Foreskin keratinocyte (primary cell): ENCODE measurements at places on chromosomes 11 and 22.
A peak's percentile ranks its signal among the peaks of the same experiment; 100 is the strongest.

- peak; percentile 44 for DNase-seq
Measured at GRCh38 chr11:8717876-8718753, 35.5 kb downstream of the RPL27A start.

DNA sequence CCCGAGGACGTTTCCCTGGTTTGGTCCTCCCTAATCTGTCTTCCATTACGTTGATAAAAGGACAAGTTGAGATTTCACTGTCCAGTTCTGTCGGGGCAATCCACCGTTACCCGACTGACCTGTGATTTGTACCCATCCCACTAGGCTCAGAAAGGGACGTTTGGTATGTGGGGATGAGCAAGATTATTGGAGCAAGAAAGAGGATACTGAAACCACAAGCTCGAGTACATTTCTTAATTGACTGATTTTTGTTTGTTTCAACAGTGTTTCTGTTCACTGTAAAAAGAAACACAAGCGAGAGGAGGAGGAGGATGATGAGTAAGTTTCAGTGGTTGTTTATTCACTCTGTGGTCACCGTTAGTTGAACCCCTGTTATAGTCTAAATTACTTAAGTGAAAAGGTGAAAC is 969 bp downstream of the CCDC117 start:
- DNase-seq = peak; percentile 13

DNA sequence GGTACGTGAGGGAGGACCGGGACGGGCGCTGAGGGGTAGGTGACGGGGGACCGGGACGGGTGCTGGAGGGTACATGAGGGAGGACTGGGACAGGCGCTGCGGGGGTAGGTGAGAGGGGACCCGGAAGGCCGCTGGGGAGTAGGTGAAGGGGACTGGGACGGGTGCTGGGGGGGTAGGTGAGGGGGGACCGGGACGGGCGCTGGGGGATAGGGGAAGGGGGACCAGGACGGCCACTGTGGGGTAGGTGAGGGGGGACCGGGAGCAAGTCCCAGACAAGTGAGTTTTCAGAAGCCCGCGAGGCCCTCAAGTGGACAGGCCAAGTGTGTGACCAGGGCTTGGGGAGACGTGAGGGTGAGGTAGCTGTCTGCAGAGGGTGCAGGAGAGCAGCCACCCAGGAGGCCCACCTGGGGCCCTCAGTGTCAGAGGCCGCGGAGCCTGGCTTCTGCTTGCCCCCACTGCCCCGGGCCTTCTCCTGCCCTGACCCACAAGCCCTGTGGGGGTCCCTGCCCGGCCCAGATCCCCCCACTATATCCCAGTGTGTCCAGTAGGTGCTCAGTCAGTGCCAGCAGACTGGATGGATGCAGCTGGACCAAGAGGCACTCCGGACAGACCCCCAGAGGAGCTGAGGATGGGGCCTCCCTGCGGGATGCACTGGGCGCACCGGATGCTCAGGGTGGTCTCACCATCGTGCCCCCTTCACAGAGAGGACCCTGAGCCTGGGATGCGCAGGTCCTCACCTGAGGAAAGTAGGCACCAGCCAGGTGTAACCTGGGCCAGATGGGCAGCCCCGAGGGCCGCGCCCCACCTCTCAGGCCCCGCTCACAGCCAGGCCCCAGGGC is 44.2 kb upstream of the TH start:
- no peak for DNase-seq

- no peak for DNase-seq
Measured at GRCh38 chr11:130514316-130514715, 65.9 kb downstream of the ADAMTS15 start.

DNA sequence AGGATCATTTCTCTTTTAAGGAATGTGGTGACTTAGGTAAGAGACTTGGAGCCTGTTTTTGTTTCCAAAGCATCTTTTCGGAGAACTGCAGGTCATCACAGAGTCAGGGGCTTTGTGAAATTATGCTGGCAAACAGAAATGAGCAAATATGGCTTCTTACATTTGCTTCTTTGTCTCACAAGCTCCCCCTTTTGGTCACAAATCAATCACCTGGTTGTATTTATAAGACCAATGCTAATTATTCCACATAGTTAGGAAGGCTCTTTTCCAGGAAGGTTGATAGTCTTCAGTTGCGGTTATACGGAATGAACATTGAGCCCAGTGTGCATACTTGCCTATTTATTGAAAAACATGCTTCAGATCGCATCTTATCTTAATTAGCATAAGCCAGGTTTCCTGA is 34.6 kb upstream of the CEP126 start:
- no peak for DNase-seq

DNA sequence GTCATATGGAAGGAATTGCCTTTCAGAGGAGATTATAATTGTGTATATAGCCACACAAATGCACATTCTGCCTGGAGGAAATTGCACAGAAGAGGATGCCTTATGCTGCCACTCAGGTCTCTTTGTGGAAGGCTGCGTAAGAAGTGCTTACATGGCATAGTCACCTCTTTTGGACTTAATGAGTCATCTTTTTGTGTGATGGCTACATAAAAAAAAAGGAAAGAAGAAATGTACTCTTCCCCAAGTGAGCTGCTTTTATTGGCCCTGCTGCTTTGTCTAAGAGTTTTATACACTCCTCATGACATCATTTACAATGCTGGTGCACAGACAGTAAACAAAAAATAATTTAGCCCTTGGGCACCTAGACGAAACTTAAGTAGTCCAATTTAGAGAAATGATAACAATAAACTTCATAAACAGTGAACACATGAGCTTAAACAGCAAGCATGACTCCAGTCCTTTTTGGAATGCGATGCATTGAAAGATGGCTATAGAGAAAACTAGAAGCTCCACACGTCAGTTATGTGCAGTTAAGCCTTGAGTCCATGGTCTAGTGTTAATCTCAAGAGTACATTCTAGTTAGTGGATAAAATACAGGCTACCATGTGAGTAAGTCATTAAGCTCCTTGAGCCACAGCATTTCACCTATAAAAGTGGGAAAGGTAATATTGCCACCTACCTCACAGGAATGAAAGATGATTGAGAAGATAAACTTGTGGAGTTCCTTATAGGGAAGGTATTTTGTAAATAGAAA is 12.0 kb downstream of the CSTPP1 start:
- DNase-seq = peak; percentile 81

DNA sequence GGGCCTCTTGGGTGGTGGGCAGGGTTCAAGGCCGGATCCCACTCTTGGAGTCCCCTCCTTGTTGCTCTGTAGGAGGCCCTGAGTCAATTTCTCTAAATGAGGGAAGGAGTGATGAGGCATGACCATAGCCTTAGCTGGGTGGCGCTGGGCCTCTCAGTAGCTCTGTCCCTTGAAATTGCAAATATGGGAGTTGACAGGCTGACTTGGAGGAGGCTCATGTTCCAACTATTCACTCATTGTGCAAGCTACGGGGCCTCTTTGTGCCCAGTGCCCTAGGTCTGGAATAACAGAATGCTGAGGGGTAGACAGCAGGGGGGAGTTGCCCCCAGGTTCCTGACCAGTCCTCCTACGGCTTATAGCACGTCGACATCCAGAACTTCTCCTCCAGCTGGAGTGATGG is 8.0 kb downstream of the SELENOM start:
- no peak for DNase-seq

DNA sequence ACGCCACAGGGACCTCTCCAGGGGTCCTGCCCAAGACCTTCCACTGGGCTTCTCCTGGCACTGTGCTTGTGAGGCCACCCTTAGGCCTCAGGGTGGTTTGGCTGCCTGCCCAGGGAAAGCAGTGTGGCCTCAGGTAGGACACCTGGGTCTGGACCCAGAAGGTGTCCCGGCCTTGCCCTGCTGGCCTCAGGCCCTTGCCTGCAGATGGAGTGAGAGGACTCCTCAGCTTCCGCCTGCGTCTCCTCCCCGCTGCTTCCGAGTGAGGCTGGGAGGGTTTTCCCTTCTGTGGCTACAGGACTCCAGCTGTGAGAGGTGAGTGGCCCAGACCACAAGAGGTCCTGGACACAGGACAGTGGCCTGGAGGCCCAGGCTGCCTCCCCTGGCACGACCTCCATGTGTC is 60.4 kb downstream of the WNT7B start:
- no peak for DNase-seq

DNA sequence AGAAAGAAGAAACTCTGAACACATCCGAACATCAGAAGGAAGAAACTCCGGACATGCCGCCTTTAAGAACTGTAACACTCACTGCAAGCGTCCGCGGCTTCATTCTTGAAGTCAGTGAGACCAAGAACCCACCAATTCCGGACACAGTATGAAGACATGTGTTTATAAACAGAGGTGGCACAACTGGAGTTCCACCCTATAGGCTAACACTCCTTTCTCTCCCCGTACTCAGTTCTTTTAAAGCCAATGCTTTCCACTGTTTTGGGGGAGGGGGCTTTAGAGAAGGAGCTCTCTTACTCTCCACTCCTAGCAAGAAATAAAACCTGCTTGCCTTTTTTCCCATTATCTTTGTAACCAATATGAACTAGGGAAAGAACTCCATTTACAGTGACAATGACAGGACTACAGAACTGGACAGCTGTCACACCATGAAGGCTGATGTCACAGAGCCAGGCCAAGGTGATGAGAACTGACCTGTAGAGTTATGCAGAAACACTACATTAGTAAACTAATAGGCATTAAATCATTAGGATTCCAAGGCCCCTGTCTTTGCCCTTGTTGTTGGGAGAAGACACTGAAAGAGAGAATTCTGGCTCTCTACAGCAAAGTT is 733 bp downstream of the TRIM5 start:
- peak; percentile 4 for DNase-seq

GRCh38 chr11:121321614-121322243 is 29.2 kb downstream of the SC5D start:
- DNase-seq = no peak

GRCh38 chr11:130076778-130077481 is 7.2 kb downstream of the APLP2 start:
- no peak for DNase-seq

GRCh38 chr22:45908961-45909360 is 68.0 kb downstream of the WNT7B start:
- DNase-seq = no peak

DNA sequence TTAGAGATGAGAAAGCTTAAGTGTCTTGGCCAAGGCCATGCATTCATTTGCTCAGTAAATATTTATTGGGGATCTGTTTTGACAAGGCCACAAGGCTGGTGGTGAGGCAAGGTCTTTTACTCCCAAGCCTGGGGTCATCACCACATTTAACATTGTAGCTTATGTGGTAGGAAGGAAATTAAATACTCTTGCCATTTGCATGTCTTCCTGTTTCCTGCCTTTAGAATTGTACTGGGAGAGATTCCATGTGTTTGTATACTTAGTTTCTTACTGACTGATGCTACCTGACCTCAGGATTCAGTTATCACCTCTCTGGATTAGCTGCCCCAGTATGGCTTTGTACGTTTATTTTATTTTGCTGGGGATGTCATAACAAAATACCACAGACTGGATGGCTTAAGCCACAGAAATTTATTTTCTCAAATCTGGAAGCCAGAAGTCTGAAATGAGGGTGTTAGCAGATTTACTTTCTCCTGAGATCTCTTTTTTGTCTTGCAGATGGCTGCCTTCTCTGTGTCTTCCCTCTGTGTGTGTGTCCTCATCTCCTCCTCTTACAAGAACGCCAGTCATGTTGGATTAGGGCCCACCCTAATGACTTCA is 44.8 kb downstream of the SPECC1L start:
- no peak for DNase-seq

- peak; percentile 45 for DNase-seq
Measured at GRCh38 chr11:111777094-111778046, 11.2 kb upstream of the PPP2R1B start.

DNA sequence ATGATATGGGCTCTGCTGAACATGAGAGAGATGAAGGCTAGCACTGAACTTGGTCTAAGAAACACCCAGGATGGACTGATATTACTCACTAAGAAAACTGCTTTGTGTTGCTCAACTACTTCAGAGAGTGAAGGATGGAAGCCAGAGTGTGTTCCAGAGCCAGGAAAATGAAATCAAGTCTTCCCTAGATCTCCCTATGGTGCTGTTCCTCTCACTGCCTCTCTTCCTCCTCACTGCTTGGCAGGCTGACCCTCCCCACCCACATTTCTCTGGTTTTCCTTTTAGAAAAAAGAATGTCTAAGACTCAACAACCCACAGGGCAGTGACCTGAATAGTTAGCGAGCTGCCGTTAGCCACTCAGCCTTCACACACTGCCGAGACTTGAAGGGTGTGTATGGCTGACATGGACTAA is 65.6 kb downstream of the CCDC81 start:
- DNase-seq = no peak

DNA sequence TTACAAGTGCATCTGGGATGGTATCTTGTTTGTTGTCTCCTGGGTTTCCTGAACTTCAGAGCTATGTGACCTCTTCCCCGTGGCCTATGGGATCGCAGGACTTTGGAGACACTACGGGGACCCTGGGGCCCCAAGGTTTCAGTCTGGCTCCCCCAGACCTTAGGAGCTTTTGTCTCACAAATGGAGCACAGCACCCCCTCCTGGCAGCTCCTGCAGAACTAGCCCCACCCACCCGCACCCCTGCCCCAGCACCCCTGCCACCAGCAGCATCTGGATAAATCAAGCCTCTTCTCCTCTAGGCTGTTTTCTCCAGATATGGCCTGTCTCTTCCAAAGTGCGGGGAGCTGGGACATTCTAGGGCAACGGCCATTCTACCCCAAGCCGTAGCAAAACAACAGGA is 10.4 kb downstream of the RCOR2 start:
- DNase-seq = no peak

- DNase-seq = no peak
Measured at GRCh38 chr11:125675196-125675595, 5.5 kb downstream of the ACRV1 start.

GRCh38 chr11:19073454-19074415 is 13.2 kb upstream of the MRGPRX2 start:
- no peak for DNase-seq

DNA sequence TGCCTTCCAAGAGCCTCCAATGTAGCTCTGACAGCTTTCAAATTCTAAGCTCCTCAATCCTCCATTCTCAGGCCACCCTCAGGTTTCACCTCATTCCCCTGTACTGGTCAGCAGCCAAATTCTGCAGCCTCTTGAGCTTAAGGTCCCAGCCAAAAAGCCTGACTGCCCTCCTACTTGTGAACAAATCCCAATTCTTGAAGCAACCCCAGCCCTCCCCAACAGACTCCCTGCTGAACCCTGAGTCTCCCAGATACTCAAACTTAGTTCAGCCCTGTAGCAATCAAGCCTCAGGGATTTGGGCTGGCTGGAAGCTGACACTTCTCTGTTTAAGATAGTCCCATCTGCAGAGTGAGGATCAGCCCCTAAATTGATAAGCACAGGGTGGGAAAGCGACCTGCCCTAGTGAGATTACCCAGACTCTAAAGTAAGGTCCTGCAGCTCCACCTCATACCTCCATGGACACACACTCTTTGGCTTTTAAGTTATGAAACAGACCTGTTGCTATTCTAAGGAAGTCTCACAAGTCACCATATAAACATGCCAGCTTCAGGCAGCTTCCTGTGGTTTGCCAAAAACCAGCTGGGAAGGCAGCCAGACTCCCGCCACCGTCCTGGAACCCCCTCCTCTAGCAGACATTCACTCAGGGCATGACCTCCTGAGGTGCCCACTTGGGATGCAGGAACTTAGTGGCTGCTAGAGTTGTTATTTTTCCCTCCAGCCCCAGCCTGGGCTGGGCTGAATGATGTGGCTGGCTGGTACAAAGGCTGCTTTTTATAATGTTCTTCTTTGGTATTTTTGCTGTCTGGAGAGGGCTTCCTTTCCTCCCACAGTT is 82.5 kb upstream of the PICALM start:
- DNase-seq = peak; percentile 47
